ENCODE measurements at places on chromosomes 13 and 19.

- DNase-seq = no peak
Measured at GRCh38 chr13:21020176-21020575, 41.2 kb downstream of the LATS2 start.

GRCh38 chr13:23455401-23456185 lies 22.1 kb upstream of the SACS start:
- no peak for DNase-seq

DNA sequence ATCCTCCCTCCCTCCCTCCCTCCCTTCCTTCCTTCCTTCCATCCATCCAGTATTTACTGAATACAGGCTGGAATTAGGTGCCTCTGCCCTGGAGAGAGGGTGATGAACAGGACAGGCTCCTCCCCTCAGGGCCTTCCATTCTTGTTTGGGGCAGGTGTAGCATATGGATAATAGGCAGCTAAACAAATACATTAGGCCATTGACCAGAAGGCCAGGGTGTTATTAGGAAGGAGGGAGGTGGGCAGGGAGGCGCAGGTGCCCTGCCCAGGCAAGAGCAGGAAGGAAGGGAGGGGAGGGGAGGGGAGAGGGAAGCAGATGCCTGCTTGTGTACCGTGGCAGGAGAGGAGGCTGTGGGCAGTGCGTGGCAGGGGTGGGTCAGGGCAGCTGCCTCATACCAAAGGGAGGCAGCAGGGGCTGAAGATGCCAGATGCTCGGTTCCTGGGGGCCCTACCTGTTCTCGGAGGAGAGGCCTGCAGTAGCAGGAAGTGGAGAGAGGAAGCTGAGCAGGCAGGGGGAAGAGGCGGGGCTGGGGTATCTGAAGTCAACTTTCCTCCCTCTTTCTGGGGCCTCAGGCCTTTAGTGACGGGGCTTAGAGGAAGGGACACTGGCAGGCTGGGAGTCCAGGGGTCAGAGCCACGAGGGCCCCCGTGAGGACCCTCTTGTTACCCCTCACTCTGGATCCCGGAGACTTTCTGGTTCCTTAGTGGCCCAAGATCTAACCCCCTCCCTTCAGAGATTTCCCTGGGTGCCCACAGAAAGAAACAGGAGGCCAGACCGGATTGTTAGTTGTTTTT lies at the start of gene RINL:
Gene RINL (minus strand): TSS at position 495 of the 794 bp plus-strand sequence. CDS start 1,533 bp downstream, outside the sequence.
- no peak for DNase-seq

- DNase-seq = no peak
Measured at GRCh38 chr13:88124142-88124541, 453.0 kb downstream of the SLITRK5 start.

- no peak for DNase-seq
Measured at GRCh38 chr13:44601586-44601985, 25.5 kb upstream of the TSC22D1 start.

DNA sequence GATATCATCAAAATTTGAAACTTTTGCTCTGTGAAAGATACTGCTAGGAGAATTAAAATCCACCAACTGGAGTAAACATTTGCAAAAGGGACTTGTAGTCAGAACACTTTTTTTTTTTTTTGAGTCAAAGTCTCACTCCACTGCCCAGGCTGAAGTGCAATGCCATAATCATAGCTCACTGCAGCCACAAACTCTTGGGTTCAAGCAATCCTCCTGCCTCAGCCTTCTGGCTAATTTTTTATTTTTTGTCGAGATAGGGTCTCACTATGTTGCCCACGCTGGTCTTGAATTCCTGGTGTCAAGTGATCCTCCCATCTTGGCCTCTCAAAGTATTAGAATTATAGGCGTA lies 9.7 kb downstream of the ELAVL1 start:
- DNase-seq = no peak

DNA sequence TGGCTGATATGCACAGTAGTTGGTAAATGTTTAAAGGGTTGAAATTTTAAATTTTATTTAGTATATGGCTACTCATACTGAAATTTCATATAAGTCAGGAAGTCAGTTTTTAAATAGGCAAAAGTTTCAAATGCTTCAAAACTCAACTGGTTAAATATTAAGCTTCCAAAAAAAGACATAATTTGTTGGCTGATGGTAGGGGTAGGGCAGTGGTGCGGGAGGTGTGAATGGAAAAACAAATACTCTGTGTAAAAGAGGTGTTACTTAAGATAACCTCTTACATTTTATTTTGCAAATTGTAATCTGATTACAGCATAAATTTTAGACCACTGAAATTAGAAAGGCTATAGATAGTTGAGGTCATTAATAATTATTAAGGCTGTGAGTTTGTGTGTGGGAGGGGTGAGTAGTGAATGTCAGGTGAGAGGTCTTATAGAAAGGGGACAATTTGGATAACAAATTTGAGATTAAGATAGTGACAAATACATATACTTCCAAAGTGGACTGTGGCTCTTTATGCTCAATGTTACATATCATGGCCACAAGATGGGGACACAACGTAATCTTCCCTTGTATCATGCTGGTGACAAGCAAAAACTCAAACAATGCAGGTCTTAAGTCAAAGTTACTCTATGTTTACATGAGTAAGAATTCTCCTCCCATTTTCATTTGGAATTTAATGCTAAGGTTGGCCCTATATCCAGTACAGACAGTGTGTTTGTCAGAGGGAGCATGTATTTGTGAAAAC lies 36.6 kb upstream of the OXGR1 start:
- DNase-seq = peak; percentile 4

Data from AG04450 (cell line).